ENCODE measurements at places on chromosomes 6 and 20.

DNA sequence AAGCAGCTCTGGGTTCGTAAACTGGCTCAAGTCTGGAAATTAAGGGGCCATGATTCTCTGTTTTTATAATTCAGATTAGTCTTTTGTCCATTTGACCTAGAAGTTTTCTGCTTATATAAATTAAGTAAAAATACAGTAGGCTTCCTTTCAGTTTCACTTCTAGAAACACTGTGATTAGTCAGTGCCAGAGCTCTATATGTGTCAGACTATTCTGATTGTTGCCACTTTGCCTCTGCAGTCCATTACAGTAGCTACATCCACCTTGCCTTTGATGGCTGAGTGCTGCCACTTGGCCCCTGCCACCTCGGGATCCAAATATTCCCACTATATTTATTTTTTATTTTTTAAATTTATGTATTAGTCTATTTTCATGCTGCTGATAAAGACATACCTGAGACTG is 7.9 kb downstream of the ZC2HC1B start:
- DNase-seq = no peak

DNA sequence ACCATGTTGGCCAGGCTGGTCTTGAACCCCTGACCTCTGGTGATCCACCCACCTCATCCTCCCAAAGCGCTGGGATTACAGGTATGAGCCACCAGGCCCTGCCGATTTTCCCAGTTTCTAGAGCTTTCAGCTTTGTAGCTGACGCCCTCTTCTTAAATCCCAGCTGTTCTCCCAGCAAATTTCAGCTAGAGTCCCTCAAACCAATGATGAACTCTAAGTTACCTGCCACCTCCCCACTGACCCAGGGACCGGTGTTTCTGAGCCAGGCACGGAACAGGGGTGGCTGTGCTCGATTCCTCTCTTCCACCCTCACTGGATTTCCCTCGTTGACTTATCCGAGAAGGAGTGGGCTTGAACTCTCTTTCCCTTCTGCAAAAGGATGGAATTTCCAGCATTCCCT is 39.1 kb downstream of the SUN5 start:
- DNase-seq = no peak

- no peak for DNase-seq
Measured at GRCh38 chr6:14381829-14382677, 264.5 kb downstream of the CD83 start.

DNA sequence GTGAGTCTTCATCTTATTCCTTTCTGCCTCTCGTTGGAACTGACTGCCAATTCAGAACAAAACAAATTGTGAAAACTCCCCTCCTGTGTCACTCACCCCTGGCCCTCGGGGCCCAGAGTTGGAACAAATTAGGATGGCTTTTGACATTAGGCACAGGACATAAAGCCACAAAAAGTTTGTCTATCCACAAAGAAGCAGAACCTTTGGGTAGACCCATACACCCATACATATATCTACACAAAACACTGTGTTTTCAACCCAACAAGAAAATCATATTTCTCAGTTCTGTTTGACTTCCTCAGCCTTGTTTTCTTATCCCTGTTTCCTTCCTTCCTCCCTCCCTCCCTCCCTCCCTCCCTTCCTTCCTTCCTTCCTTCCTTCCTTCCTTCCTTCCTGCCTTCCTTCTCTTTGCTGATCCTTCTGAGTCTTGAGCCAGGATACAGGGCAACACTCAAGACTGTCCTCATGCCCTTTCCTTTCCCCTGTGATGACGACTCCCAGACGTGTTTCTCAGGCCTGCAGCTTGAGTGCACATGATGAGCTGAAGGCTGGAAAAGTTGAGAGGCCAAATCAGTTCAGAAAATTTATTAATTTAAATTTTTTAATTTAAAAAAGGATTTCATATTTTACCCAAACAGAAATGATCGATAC is 41.7 kb upstream of the NKX2-2 start:
- no peak for DNase-seq

DNA sequence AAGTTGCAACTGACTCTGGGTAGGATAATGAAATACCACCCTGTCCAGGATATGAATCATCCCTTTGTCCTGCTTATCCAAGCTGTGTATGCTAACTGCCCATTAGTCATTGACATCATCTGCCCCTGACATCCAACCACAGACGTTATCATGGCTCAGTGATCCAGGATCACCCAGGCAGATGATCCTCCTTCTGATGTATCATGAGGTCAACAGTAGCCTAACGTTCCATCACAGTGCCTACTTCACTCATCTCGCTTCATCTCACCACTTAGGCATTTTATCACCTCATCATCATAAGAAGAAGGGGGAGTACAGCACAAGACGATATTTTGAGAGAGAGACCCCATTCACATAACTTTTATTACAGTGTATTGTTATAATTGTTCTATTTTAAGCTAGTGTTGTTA is 13.4 kb upstream of the BTN3A2 start:
- peak; percentile 85 for DNase-seq

GRCh38 chr6:15304337-15305042 is 58.6 kb downstream of the JARID2 start:
- DNase-seq = no peak

DNA sequence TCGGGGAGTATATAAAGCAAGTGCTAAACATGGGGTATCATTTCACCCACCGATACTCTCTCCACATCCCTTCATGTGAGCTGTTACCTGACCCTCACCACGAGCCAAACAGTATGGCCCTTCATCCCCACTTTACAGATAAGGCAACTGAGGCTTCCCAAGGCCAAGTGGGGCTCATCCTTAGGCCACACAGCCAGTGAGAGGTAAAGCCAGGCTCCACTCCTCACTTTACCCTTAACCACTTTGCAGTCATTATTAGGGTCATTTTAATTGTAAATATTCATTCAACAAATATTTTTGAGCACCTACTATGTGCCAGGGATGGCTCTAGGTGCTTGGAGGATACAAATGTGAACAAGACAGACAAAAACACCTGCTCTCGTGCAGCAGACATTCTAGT is 7.0 kb downstream of the SIRPA start:
- DNase-seq = no peak

DNA sequence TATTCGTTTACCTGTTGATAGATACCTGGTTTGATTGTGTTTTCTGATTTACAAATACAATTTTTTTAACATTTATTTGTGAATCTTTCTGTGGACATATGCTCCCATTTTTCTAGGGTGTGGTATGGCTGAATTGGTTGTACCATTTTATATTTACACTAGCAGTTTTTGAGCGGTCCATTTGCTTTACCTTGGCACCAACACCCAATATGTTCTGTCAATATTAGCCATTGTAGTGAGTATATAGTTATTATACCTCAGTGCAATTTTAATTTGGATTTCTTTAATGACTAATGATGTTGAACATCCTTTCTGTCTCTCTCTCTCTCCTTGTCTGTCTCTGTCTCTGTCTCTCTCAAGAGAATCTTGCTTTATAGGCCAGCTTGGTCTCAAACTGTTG is 278.5 kb downstream of the CDKAL1 start:
- no peak for DNase-seq

GRCh38 chr6:137882225-137882961 is 15.3 kb downstream of the TNFAIP3 start:
- no peak for DNase-seq

DNA sequence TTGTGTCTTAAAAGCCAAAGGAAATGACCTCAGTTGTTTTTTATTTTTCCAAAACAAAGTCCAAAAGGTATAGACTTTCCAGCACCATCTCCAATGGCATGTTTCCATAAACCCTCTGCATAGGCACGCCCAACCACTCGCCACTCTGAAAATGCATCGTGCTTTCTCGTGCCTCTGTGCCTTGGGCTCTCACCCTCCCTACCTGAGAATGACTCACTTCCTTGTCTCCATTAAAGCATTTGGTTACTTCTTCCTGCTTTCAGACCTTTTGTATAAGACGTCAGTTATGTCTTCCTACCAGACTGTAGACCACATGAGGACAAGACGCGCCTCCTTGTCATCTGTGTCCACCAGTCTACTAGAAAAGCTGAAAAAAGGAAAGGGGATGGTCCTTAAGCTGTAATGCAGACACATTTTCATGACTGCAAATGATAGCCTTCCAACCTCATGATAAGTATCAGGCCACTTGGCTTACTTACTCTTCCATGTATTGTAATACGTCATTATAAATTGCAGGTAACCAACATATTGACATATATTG is 61.2 kb upstream of the CDYL start:
- no peak for DNase-seq

DNA sequence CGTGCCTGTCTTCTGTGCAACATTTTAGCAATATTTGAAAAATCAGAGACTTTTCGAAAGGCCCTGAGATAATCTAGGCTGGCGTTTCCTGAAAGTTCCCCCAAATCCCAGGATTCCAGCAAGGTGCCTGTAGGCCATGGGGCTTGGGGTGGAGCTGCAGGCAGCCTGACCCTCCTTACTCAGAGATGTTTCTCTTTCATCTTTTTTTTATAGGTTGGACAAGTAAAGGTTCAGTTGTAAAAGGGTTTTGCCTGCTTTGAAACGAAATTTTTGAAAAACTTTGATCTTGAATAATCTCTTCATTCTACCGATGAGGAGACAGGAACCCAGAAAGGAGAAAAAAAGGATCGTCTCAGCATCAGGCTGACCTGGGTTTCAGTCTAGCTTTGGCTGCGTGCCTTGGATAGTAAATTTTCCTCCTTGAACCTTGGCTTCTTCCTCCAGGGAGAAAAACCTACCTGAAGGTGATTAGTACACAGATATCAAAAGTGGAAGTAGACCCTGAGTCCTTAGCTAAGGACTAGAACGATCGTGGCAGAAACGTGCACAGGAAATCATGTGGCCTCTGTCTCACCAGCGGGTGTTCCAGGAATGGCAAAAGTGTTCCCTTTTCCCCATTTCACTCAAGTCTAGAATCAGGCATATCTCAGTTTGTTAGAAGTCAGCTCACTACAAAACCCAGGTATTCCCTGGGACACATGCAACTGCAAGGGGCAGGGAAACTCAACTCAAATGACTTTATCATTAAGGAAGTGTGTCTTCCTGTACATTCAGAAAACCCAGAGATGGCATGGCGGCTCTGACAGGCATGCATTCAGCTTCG is 128.2 kb upstream of the PTPN1 start:
- no peak for DNase-seq

DNA sequence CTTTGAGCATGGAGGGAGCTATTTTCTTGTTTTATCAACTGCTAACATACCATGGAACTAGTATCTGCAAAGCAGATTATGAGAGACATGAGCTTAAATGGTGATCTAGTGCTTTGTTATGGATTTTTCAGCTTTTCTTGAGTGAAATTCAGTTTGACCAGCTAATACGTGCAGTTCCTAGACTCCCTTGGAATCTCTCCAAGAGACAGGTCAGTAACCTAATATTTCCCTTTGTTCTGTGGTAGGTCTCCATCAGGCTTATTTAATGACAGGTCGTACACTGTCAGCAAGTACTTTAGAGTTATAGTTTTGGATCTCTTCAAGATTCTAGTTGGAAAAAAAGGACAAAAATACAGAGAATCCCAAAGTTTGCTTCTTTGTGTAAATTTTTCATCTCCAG is 43.9 kb downstream of the HDAC2 start:
- no peak for DNase-seq

All from SW 1271 (cell line).